ENCODE measurements at places on chromosomes 12 and 14.

DNA sequence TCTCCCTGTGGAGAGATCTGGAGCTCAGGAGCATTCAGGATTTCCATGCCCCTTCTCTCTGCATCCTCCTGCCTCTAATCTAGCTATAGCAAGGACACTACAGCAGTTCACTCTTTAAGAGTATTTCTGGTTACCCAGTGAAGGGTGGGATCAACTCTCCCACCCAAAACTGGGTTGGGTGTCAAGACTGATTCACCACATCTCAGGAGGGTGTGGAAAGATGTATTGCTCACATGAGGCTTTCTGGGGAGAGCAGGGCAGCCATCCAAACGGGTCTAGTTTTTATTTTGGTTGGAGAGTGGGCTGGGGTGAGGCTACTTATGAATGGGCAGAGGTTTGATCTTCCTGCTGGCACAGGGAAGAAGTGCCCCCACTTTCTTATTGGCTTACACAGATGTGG lies 18.6 kb downstream of the C12orf75 start:
- no peak for DNase-seq

DNA sequence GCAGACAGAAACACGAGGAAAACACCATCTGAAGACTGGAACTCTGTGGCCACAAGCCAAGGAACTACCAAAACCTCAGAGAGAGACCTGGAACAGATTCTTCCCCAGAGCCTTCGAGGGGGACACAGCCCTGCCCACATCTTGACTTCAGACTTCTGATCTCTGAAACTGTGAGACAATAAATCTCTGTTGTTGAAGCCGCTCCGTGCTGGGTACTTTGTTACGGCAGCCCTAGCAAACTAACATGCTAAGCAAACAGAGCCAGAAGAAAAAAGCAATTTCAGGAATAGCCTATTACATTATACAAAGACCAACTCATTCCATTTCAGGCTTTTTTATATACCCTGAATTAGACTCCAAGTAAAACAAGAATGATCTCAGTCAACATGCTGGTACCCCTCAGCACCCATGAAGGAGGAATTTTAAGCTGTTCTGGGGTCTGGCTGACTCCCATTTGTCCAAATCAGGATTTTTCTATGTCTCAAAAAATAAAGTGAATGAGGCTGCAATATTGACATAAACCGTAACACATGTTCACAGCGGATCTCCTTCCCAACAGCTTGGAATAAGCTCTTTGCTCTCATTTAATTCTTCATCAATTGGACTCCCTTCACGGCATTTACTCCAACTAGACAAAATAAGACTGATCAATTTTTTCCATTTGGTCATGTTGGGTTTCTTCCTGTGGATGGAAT lies 190.1 kb downstream of the FOXN3 start:
- DNase-seq, result peak; percentile 55

GRCh38 chr14:22519877-22520685 lies 68.9 kb downstream of the DAD1 start:
- peak; percentile 34 for DNase-seq

DNA sequence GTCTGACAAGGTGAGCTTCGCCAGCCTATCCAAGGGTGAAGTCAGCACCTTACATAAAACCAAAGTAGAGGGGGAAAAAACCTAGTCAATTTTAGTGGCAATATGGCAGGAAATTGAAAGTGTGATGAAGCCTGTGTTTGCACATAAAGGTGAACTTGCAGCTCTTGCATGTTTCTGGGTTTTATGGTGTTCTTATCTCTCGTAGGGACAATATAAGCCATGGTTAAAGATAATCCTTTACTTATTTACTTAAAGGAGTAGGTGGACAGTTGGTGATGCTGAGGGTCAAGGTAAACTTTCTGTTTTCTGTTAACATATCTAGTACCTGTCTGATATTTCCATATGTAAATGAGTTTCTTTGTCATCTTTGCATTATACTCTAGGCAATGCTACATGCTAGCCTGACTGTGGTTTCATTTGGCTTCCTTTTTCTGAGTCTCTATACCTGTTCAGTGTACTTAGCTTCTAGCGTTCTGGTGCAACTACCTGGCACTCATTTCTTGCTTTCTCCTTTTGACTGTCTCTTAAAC lies 32.8 kb downstream of the CCDC91 start:
- no peak for DNase-seq

DNA sequence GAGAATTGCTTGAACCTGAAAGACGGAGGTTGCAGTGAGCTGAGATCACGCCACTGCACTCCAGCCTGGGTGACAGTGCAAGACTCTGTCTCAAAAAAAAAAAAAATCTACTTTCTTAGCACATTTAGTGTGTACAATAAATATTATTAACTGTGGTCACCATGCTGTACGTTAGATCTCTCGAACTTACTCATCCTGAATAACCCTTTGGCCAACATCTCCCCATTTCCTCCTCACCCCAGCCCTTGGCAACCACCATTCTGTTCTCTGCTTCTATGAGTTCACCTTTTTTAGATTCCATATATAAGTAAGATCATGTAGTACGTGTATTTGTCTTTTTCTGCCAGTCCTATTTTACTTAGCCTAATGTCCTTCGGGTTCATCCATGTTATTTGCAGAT lies 13.4 kb downstream of the FUT8 start:
- DNase-seq, result no peak

- no peak for DNase-seq
Observed at GRCh38 chr12:130354407-130354806, 16.7 kb downstream of the PIWIL1 start.

- no peak for DNase-seq
Observed at GRCh38 chr14:105849933-105850626, 323.7 kb downstream of the TMEM121 start.

DNA sequence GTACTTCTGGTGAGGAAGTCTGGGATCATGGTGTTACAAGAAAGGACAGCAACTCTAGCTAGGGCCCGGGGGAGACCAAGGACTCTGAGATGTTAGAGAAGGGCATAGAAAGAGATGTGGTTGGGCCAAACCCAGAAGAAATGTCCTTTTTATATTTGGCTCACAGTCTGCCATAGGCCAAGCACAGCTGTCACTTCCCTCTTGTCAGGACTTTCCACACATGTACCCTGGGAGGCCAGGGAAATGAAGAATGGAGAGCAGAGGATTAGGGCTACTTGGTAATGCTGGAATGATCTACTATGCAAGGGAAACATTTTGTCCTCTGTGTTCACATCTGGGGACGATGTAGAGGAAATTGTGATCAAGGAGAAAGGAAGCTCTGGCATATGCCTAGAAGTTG lies 9.2 kb downstream of the MYO1A start:
- no peak for DNase-seq

- DNase-seq, result no peak
Observed at GRCh38 chr14:69423279-69423678, 24.8 kb downstream of the SLC39A9 start.

- DNase-seq, result no peak
Observed at GRCh38 chr12:105020241-105020962, 34.3 kb downstream of the NOPCHAP1 start.

DNA sequence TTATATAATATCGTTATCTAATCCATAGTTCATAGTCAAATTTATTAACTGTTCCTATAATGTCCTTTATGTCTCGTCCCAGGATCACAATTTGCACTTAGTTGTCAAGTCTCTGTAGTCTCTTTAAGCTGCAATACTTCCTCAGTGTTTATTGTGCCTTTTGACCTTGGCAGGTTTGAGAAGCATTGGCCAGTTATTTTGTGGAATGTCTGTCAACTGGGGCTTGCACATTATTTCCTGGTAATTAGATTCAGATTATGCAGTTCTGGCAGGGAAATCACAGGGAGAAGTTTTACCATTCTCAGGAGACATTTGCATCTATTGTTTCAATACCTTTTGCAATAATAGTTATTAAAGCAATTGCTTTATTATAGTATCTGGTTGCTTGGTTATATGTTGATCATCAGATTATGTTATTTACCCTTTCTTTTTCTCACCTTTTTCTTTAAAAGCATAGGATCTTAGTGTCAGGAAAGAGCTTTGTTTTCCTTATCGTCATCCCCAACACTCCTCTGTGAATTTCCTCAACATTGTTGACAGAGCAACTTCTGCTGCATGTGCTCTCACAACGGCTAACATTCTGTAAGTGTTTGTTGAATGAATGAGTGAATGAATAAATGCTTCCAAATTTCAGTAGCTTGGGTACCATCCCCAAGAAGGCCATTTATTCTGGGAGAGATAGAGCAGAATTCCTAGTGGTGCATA lies 3.7 kb upstream of the ART4 start:
- DNase-seq, result no peak

DNA sequence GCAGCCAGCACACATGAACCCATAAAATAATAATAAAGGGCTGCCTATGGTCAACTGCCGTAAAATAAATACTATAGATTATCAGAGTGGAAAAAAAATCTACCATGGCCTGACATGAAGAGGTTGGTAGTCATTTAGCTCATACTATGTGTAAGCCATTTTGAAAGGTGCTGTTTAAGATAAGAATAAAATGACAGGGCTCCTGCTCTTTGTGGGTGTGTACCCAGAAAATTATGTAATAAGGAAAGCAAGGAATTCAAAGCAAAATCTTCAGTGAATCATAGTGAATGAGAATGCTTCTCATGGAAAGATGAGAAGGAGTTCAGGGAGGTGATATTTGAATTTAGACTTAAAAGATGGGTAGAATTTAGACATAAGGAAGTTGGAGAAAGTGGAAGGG lies 42.9 kb upstream of the PPM1H start:
- no peak for DNase-seq

- DNase-seq, result no peak
Observed at GRCh38 chr12:104263580-104264358, 39.8 kb upstream of the EID3 start.

DNA sequence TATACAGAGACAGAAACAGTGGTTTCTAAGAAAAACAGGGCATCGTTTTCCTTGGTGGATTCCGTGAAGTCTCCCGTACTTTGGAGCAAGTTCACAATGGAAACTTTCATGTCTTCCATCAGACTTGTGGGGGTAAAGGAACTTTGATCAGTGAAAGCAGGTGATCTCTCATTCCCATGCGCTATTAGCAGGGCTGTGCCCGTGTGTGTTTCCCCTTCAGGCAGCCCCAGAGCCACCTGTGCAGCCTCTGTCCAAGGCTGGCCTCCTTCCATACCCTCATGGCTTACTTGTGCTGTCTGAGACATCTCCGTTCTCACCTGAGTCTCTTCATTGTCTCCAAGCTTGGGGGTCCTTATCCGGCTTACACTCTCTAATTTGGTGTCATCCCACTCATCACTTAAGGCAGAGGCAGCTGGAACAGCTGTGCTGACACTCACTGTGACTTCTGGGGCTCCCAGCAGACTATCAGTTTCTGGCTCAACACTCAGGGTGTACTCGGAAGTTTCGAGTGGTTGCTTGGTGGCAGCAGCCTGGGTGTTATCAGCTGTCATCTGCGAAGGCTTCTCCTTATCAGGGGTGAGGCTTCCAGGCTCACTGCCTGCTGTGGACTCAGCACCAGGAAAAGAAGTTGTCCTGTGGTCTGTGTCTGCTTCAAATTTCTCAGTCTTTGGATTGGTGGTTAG lies 13.8 kb downstream of the ARMH4 start:
- no peak for DNase-seq

- peak; percentile 57 for DNase-seq
Observed at GRCh38 chr12:127809275-127809674, 457.7 kb upstream of the TMEM132C start.

- no peak for DNase-seq
Observed at GRCh38 chr12:91766454-91766853, 379.2 kb downstream of the BTG1 start.

DNA sequence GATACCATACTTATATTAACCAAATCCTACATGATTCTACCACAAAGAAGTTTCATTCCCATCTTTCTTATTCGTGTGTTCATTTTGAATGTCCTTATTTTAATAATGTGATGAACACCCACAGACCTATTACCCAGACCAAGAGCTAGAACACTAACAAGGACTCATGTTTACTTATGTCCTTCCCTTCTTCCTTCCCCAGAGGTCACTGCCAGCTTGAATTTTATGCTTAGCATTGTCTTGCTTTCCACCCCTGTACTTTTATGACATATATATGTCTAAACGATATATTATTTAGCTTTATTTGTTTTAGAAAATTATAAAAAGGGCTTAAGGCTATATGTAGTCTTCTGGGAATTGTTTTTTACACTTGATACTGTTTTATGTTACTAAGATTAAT lies 238.6 kb downstream of the LRIG3 start:
- DNase-seq, result no peak

DNA sequence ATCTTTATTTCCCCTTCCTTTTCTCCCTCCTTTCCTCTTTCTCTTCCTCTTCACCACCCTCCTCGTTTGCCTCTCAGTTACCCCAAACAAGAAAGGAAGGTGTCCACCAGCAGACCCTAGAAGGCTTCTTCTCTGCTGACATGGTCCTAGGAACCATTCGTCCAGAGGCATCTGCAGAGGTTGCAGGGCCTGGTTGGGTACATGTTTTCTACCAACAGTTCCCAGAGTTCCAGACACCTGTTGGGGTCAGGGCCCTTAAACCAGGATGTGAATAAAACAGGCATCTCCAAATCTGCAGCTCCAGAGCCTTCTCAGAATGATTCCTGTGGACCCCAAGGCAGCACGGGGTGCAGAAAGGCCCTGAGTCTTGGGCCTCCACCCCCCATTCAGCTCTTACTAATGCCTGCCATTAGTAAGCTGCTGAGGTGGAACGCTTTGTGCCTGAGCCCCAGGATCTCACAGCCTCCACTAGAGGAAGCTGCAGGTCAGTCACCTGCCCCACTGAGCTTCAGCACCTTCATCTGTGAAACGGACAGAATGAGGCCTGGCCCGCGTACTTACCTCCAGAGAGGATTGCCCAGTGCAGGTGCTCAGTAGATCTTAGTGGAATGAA lies 130.4 kb downstream of the DICER1 start:
- DNase-seq, result no peak

GRCh38 chr12:47017901-47018475 lies 61.4 kb upstream of the PCED1B start:
- no peak for DNase-seq

- DNase-seq, result no peak
Observed at GRCh38 chr12:12872934-12873275, 18.5 kb upstream of the GPRC5A start.

DNA sequence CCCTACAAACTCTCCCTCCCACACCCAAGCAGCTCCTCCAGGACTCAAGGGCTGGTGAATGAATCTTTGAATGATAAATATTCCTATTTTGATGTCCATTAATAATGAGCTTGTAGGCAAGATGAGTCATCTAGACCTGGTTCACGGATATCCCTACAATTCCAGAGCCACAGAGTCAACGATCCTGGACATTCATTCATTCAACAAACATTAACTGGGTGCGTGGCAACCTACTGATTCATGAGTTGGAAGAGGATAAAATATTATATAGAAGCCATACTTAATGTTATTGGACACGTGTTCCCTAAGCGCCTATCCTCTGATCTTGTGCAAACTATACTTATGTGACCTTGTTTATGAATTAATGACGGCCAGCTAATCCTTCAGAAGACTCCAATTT lies 420 bp upstream of the OTUB2 start:
- no peak for DNase-seq

- DNase-seq, result no peak
Observed at GRCh38 chr14:29671034-29671433, 256.6 kb downstream of the PRKD1 start.

GRCh38 chr14:100882991-100883788 lies 20.3 kb downstream of the RTL1 start:
- DNase-seq, result no peak

All from skeletal muscle cell (primary cell).